ENCODE measurements at places on chromosomes 2 and 18.

- no peak for DNase-seq
These were observed 142.5 kb downstream of the FMNL2 start for GRCh38 chr2:152477347-152478092.

DNA sequence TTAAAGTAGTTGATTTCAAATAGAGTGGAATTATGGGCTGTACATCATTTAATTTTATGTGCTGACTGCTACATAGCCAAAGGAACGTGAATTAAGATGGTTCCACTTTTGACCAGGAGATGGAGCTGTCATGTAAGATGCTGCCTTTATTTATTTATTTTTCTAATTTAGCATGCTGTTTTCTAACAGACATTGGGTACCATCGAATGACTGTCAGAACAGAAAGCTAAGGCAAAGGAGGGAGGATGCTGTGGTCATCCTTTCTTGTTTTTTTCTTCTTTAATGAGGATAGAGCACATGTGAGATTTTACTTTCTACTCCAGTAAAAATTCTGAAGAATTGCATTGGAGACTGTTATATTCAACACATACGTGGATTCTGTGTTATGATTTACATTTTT is at the start of gene SCN2A:
TSS of gene SCN2A (plus strand) at position 185 of the 400 bp plus-strand sequence. CDS start 56,410 bp downstream, outside the sequence.
- DNase-seq, result peak; percentile 51

- no peak for DNase-seq
These were observed 50.3 kb downstream of the RPL37A start for GRCh38 chr2:216548901-216549331.

DNA sequence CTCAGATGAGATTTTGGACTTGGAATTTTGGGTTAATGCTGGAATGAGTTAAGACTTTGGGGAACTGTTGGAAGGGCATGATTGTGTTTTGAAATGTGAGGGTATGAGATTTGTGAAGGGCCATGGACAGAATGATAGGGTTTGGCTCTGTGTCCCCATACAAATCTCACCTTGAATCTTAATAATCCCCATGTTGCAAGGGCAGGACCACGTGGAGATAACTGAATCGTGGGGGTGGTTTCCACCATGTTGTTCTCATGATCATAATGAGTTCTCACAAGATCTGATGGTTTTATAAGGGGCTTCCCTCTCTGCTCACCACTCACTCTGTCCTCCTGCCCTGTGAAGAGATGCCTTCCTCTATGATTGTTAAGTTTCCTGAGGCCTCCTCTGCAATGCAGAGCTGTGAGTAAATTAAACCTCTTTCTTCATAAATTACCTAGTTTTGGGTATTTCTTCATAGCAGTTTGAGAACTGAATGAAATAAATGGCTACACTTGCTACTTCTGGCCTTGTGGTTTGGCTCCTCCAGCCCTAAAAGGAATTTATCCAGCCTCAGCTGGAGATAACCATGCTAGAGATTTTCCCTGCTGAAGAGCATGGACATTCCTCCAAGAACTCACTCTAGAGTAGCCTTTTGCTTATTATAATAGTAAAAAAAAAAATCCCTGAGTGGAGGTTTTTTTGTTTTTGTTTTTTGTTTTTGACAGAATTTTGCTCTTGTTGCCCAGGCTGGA is 144.3 kb upstream of the TFPI start:
- DNase-seq, result no peak

DNA sequence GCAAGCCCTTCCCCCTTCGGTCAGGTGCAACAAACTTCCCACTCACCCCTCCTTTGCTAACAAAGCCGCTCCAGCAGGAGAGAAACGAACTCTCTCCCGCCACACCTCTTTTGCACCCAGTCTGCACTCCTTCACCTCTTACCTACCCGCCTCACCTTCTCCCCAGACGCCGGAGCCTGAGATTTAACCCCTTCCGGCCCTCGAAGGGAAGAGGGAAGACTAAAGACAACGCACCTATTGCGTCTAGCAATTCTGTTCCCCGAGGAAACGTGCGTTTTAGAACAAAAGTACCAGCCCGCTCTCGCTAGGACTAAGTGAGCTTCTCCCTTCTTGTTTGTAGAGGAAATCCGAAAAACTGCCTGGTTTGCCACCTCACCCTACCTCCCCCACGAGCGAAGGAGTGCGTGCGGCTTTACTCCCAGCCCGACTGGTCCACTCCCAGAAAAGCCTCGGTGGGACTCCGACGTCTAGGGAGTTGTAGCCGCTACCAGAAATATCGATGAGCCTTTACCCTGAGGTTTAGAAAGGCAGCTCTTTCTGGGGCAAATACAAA is 441 bp upstream of the PEX13 start:
- peak; percentile 85 for DNase-seq
